ENCODE measurements at places on chromosomes 7 and 10. TPM values are rescaled to one million over a fixed set of nuclear protein-coding genes. Genes with fewer than 3 reads are reported as not detected.

Gene TMEM196
- total RNA-seq, result 0.12 TPM

Gene PLAC9
- total RNA-seq, result 23.3 TPM

Gene CCL24
- 2.5 TPM for total RNA-seq

Gene ZP3
- 2.6 TPM for total RNA-seq

Gene C1GALT1
- 38.3 TPM for total RNA-seq

Gene C10orf105
- total RNA-seq, result 0.38 TPM

Gene PHTF2
- total RNA-seq, result 17.3 TPM

Gene GOLGA7B
- 0.63 TPM for total RNA-seq

Gene CD36
- total RNA-seq, result 897 TPM

- DNase-seq, result no peak
Observed at GRCh38 chr10:2882628-2883027, 184.7 kb upstream of the PFKP start.

- DNase-seq, result no peak
Observed at GRCh38 chr7:43484678-43485395, 98.1 kb upstream of the STK17A start.

DNA sequence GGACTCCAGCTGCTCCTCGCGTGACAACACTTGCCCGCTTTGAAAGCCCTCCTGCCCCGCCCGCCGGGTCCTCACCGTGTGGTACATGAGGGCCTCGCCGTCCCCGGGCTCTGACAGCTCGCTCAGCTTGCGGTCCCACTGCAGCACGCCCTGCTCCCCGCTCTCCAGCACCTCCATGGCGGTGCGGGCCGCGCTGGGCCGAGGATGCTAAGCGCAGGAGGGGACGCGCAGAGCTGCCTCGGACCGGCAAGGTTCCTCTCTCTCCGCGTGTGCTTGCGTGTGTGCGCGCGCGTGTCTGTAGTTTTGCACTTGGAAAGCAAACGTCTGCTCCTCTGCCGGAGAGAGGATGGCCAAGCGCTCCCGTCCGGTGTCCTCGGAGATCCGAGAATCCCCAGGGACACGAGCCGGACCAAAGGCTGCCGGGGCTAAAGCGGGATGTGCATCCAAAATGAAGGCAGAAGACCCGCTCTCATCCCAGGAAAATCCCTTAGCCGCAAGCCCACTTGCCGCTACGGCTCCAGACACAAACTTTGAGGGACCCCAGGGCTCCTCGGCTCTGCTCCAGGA is at the start of gene CREB3L2:
Gene CREB3L2 (minus strand): TSS at position 558 of the 567 bp plus-strand sequence. CDS start 381 bp downstream, at position 177.
- no peak for DNase-seq

DNA sequence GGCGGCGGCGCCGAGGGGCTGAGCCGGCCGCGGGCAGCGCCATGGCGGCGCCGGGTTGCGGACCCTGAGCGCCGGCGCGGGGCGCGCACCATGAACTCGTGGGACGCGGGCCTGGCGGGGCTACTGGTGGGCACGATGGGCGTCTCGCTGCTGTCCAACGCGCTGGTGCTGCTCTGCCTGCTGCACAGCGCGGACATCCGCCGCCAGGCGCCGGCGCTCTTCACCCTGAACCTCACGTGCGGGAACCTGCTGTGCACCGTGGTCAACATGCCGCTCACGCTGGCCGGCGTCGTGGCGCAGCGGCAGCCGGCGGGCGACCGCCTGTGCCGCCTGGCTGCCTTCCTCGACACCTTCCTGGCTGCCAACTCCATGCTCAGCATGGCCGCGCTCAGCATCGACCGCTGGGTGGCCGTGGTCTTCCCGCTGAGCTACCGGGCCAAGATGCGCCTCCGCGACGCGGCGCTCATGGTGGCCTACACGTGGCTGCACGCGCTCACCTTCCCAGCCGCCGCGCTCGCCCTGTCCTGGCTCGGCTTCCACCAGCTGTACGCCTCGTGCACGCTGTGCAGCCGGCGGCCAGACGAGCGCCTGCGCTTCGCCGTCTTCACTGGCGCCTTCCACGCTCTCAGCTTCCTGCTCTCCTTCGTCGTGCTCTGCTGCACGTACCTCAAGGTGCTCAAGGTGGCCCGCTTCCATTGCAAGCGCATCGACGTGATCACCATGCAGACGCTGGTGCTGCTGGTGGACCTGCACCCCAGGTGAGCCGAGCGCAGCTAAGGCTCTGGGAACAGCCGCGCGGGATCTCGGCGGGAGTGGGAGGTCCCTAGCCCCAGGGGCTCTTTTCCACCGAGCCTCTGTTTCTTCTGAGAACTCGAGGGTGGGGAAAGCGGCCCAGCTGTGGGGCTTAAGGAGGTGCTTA is at the start of gene GPR26:
Gene GPR26 (plus strand): TSS at position 38 of the 919 bp plus-strand sequence. CDS start 53 bp downstream, at position 91.
- no peak for DNase-seq

- no peak for DNase-seq
Observed at GRCh38 chr10:78745441-78745840, 323.3 kb upstream of the ZMIZ1 start.

- no peak for DNase-seq
Observed at GRCh38 chr10:133335246-133336117, 1.2 kb downstream of the CALY start.

- no peak for DNase-seq
Observed at GRCh38 chr7:90886416-90886815, 290.3 kb downstream of the CDK14 start.

DNA sequence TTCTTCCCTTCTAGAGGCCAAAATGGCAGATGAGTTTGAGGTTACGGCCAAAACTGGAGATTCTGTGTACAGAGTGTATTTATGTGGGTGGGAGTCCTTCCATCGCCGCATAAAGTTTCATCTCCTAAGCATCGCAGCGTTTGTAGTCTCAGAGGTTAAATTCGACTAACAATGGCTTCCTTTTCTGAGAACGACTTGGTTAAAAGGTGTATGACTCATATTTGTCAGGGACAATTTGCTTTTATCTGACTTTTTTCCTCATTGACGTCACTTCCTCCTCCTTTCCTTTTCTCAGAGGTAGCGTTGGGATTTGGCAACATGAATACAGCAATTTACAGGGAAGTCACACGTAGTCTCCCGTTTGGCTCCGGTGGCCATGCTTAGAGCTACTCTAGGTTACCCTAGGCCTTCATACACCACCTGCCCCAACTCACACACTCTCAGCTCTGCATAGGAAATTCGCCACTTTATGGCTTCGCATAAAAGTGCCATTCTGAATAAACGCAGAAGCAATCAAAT is 37.6 kb upstream of the TCF7L2 start:
- no peak for DNase-seq

- DNase-seq, result no peak
Observed at GRCh38 chr7:31105256-31105950, 53.3 kb downstream of the ADCYAP1R1 start.

- no peak for DNase-seq
Observed at GRCh38 chr10:16952080-16952479, 134.9 kb upstream of the RSU1 start.

DNA sequence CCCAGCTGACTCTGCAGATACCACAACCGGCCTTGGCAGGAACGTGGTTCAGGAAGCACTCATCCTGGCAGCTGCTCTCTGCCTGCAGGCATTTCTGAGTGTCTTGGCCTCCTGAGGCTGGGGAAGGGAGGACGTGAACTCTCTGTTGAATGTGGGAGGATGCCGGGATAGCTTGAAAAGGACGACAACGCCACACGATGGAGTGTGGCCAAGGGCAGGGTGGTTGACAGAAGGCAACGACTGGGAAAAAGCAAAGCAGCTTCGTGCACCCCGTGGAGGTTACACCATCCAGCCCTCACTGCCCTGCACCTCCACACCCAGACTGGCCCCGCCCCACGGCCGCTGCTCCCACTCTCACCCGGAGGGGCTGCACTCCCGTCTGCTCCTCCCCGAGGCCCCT is 466.1 kb upstream of the FOXK1 start:
- no peak for DNase-seq

- no peak for DNase-seq
Observed at GRCh38 chr10:120806081-120806480, 45.1 kb upstream of the WDR11 start.

DNA sequence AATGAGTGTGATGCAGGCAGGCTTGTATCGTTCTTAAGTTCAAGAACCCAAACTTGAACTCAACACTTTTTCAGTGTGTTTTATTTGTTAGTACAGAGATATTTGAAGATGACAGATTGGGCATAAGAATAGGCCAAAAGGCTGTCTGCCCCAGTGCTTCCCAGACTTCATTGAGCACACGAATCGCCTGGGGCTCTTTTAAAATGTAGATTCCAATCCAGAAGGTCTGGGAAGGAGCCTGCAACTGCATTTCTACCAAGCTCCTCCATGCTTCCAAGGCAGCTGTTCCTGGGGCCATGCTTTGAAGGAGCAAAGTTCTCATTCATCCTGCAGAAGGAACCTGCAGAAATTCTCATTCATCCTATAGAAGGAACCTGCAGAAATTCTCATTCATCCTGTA is 114.5 kb upstream of the INSYN2A start:
- DNase-seq, result no peak

- no peak for DNase-seq
Observed at GRCh38 chr10:59387951-59388670, 25.8 kb upstream of the FAM13C start.

DNA sequence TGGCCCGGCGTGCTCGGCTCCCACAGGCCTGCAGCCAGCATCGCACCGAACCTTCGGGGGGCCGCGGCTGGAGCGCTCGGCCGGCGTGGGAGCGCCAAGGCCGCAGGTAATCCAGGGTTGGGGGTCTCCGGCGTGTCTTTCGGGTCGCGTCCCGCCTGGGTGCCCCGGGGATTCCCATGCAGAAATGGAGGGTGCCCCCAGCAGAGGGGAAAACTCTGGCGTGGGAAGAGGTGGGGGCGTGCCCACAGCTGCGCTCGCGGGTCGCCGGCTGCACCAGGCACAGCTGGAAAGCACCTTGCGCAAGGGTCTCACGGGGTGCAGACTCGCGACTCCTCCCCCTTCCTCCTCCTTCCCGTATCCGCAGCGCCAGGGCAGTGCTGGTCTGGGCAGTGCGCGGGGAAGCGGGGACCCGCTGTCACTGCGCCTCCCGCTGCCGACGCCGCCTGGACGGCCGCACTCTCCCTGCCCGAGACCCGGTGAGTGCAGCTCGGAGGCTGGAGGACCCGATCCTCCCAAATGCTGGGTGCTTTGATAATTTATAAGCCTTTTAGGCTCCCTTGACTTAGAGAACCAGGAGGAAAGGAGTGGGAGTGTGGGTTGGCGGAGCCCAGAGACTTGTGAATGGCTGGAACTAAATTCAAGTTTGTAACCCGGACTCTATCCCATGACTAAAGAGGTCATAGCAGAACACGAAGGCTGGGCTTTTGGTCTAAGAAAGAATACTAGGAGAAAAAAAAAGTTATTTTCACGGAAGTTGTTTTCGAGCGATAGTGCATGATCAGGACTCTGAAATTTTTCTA is 489 bp downstream of the MAP3K8 start:
- DNase-seq, result peak; percentile 84

- DNase-seq, result no peak
Observed at GRCh38 chr7:105244594-105244993, 144.1 kb downstream of the SRPK2 start.

DNA sequence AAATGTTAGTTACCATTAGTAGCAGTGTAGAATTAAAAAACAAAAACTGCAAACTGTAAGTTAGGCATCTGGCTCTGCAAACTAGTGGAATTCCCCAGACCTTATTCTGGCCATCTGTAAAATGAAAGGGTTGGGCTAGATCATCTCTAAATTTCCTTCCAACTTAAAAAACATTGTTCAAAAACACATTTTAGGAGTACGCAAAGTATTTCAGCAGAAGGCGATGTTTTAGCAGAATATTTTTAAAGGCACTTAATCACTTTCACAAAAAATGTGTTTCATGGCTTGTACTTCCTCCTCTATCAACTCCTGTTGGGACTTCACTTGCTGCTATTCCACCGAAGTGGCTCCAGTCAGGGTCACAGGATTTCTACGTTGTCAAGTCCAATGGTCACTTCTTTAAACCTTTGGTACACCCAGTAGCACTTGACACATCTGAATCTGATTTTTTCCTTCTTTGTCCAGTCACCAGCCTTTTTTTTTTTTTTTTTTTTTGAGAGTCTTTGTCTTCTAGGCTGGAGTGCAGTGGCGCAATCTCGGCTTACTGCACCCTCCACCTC is 169.0 kb downstream of the AHR start:
- no peak for DNase-seq

- no peak for DNase-seq
Observed at GRCh38 chr10:121681997-121682687, 83.9 kb upstream of the FGFR2 start.

GRCh38 chr10:110563132-110563531 is 4.4 kb upstream of the SMC3 start:
- DNase-seq, result no peak

- no peak for DNase-seq
Observed at GRCh38 chr10:97412891-97413304, 11.8 kb upstream of the RRP12 start.

DNA sequence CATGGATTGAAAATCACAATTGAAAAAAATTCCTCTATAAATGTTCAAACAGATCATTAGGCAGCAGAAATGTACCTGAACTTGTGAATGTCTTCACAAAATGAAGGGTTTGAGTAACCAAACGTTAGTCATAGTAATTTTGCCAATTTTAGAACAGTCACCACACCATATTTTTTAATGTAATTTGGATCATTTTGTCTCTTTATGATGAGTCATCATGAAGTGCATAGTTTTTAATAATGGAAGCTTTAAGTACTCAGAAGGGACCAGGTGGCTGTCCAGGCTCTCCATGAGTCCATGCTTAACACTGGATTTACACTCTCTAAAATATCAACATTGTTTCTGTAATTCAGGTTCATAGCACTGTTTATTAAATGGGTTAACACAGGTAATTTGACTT is 219.2 kb downstream of the ETV1 start:
- DNase-seq, result no peak

DNA sequence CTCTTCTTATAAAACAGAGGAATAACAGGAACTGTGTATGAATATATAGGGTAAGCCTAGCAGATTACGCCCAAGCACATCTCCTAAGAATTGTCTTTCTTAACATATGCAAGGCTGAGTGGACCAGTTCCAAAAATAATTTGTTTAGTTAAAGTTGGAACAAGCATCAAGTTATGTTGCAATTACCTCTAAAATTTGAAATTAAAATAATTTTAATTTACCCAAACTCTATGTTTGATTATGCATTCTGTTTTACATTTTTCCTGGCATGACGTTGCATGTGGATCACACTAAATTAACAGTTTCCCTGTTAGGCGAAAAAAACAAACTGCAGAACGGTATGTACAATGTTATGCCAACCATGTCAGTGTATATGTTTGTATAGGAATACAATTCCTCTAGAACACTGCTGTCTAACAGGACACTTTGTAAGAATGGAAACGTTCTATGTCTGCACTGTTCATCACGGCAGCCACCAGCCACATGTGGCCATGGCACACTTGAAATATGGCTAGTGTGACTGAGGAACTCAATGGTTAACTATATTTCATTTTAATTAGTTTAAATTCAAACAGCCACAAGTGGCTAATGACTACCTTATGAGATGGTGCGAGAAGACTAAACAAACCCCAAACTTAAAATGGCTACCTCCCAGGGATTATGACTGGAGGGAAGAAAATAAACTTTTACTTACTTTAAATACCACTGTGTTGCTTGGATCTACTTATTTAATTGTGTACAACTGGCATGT is 281.1 kb upstream of the KLF14 start:
- DNase-seq, result no peak
